ENCODE measurements at places on chromosomes 1 and 21.

GRCh38 chr1:226738421-226738994, 574 bp downstream of the ITPKB start:
- DNase-seq: no peak

- DNase-seq: no peak
These were observed 23.0 kb upstream of the DMBX1 start for GRCh38 chr1:46466477-46467182.

- DNase-seq: no peak
These were observed 11.5 kb downstream of the ZP4 start for GRCh38 chr1:237879195-237879594.

- DNase-seq: no peak
These were observed 1.7 kb downstream of the RAB7B start for GRCh38 chr1:206001476-206001888.

DNA sequence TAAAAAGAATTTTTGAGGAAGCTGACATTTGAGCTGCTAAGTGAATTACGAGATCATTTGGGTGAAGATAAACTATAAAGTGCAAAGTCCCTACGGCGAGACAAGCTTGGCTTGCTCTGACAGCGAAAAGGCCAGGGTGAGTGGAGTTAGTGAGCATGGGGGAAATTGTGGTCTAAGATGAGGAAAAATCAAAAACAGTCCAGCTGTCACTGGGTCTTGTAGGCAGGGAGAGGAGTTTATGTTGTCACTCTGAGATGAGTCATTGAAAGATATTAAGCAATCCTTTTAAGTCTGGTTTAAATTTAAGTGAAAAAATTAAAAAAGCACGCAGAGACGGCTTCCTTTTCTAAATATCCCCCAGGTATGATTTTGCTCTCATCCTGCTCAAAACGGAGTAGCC, 601.9 kb downstream of the MRPL39 start:
- DNase-seq: no peak

DNA sequence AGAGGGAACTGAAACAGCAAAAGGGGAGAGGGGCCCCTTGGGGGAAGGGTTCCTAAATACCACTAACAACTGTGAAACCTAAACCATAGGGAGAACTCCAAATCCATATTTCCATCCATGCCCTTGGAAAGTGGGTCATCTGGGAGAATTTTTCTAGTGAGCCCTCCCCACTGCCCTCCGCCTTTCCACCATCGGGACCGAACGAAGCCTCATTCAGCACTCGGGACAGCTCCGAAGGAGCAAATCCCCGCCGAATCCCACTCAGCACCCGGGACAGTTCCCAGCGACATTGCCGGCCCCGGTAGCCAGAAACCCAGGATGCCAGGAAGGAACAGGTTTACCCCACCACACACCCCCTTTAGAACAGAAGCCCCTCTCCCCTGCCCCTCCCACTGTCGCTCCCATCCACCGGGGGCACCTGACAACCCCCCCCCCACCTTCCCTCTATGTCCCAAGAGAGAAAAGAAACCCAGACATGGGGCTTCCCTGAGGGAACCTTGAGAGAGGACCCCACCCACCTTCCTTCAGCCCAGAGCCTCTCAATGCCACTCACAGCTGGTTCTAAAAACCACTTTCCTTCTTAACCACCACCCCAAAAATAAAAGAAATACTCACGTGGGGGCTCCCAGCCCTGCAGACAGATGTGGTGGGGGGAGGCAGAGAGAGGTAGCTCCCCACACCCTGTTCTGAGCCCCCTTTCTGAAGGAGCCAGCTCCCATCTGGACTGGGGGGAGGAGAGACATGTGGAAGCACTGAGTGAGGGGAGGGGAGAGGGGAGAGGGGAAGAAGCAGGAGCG, 4.5 kb downstream of the DLGAP3 start:
- DNase-seq: peak; percentile 54

- no peak for DNase-seq
These were observed 252.1 kb downstream of the KAZN start for GRCh38 chr1:14850563-14850962.

DNA sequence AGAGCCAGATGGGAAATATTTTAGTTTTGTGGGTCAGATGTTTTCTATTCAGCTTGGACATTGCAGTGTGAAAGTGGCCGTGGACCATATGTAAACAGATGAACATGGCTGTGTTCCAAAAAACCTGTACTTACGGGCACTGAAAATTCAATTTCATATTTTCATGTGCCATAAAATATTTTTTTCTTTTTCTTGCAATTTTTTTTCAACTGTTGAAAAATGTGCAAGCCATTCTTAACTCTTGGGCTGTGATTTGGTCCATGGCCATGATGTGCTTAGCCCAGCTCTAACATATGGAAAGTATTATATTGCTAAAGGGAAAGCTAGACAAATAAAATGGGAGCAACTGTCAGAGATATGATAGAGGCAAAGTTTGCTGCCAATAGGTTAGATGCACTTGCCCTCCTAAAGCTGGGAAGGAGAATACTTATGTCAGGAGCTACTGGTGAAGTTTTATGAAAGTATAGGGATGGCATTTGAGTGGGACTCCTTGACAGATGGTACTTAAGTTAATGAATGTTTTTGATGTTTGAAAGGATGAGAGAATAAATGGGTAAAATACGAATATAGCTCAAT, 240.3 kb downstream of the RYR2 start:
- DNase-seq: no peak

DNA sequence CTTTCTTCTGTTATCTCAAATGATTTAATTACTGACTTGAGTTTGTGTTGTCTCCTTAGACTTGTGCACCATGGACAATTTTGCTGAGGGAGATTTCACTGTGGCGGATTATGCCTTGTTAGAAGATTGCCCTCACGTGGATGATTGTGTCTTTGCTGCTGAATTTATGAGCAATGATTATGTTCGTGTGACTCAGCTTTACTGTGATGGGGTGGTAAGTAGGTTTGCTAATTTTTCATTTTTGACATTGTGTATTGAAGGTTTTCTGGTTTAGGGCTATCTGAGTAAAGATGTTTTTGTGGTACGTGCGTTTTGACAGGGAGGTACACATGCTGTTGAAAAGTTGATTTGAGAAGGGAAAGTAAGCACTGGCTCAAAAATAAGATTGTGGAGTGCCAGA, 14.1 kb downstream of the TTC3 start:
- no peak for DNase-seq

- no peak for DNase-seq
These were observed 247.5 kb downstream of the LMX1A start for GRCh38 chr1:165109013-165109412.

DNA sequence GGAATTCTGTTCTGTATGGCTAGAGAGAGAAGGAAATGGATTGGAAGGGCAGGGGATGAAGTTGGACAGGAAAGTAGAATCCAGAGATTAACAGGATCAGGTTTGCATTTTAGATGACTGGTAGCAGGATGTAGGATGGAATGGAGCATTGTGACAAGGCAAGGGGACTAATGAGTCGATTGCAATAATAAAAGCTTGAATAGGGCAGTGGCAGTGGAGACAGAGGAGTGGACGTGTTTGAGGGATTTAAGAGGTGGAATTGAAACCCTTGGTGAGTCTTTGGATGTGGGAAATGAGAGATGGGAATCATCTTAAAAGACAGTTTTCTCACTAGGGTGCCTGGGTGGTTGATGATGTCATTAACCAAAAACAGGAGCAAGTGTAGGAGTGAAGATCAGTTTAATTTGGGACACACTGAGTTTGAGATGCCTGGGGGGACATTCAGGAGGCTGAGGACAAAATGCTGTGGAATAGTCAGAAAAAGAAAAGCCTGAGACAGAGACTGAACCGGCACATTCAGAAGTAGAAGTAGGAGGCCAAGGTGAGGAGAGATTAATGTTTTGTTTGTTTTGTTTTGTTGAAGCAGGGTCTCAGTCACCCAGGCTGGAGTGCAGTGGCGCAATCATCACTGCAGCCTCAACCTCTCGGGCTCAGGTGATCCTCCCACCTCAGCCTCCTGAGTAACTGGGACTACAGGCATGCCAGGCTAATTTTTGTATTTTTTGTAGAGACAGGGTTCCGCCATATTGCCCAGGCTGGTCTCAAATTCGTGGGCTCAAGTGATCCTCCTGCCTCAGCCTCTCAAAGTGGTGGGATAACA, 29.1 kb upstream of the C1orf146 start:
- DNase-seq: no peak

GRCh38 chr1:201357211-201357610, 20.3 kb downstream of the TNNT2 start:
- no peak for DNase-seq

- DNase-seq: no peak
These were observed 17.0 kb downstream of the IL10RB start for GRCh38 chr21:33283203-33283602.

DNA sequence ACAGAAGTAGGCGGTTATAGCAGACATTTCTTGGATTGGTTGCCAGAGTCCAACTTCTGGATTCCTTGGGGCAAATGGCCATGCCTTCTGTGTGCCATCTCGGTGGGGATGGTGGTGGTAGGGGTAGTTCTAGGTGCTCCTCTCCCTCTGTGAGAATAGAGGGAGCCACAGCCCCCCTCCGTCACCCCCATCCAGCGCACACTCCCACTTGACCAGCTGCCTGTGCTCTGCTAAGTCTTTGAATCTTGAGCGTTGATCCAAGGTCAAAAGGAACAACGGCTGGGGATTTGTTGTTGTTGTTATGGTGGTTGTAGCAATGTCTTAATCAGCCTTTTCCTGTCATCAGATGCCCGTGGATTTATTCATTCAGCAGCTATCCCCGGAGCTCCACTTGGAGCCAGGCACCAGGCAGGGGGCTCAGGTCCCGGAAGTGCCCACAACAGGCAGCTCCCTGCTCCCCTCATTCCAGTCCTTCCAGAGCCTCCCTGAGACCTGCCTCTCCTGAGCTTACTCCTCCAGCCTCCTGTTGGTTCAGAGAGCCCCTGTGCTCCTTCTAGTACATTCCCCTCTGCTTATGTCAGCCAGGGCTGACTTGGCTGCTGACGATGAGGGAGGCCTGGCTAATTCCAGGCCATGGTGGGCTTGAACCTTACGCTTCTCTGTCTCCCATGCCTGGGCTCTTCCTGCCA, 146.6 kb upstream of the WNT4 start:
- no peak for DNase-seq

DNA sequence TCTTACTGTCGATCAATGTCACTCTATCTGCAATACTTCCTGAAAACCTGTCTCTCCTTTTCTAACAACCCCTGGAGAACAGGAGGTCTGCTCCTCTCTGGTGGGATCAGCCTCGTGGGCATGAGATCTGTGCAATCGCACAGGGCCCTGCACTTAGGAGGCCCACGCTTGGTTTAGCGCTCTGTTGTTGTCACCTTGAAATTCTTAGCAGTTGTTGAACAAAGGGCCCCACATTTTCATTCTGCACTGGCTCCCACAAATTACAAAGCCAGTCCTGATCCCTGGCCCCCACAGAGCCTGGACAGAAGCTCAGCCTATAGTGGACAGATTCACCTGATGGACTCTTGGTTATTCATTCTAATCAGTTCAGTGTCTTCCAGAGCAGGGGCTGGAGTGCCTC, 18.6 kb downstream of the SPOCD1 start:
- DNase-seq: no peak

DNA sequence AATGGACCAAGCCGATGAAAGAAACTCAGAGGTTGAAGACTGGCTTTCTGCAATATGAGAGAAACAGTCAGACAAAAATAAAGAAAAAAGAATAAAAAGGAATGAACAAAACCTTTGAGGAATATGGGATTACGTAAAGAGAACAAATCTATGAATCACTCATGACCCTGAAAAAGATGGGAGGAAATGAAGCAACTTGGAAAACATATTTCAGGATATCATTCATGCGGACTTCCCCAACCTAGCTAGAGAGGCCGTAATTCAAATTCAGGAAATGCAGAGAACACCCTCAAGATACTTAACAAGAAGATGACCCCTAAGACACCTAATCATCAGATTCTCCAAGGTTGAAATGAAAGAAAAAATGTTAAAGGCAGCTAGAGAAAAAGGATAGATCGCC, 705.3 kb upstream of the CHRM3 start:
- DNase-seq: no peak

- no peak for DNase-seq
These were observed 301.0 kb downstream of the GRIK1 start for GRCh38 chr21:29638761-29639327.
